NCI-H526 treated with DMSO at 0.1 percent for 48 hours (cell line): ENCODE measurements at places on chromosomes 3 and 15.

DNA sequence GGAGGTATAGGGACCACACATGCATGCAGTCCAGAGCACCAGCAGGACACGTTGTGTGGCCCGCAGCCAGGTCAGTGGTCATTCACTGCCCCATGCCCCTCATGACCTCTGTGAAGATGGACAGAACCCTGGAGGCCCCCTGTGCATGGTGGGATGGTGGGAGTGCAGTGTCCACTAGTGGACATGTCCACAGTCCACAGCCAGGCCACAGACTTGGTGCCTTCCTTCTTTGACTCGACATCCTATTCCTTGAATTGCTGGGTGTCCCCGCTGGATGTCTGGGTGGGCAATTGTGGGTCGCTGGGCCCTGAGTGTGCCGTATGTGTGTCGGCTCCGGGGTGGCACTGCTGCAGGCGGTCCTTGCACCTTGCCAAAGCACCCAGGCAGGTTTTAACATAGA lies 35.7 kb downstream of the KLF15 start:
- no peak for DNase-seq

DNA sequence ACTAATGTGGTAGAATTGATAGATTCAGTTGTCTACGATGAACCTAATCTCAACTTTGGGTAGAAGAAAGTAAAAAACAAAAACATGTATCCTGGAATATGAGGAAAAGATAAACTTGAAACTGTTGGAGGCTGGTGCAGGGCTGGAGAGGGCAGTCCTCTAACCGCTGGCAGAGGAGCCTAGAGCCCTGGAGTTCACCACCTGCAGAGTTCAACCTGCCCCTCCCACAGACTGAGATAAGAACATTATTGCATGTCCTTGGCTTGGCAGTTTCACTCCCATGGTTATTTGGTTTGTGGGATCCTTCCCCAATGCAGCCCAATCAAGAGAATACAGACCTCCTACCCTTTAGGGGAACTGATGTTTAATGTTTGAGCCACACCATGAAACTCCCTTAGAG lies 53.2 kb upstream of the GATM start:
- no peak for DNase-seq

- no peak for DNase-seq
Observed at GRCh38 chr3:50539356-50540286, 27.9 kb downstream of the C3orf18 start.

DNA sequence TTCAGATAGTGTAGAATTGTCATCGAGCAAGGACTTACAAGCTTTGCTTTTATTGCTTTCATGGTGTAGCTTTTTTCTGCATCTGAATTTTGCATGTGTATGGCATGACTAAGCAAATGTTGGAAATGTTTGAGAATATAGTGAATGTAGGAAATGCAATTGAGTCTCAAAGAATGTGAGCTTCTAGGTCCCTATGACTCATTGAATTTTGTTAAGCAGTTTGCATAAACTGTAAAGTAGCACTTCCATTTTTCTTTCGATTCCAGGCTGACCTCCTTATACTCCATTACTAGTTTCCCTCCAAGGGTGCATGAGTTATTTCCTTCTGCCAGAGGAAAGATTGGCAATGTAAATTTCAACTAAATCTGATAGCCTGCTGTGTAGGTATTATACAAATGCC lies 619.2 kb downstream of the DIPK2A start:
- DNase-seq: no peak

GRCh38 chr3:120101624-120102023 lies 7.4 kb upstream of the GSK3B start:
- no peak for DNase-seq

GRCh38 chr3:190568036-190568435 lies 54.2 kb downstream of the IL1RAP start:
- DNase-seq: no peak

GRCh38 chr15:100030586-100031229 lies 297.5 kb upstream of the LYSMD4 start:
- DNase-seq: no peak

DNA sequence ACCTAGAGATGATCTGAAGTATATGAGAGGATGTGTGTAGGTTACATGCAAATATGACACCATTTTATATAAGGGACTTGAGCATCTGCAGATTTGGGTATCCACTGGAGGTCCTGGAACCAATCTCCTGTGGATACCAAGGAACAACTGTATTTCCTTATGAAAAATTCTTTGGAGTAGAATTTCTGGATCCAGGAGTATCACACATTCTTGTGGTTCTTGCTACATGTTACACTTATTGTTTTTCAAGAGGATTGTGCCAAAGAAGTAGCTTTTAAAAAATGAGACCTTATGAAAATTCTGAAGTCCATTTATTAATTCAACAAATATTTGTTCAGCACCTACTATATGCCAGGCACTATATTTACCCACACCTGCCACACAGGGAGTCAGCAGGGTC lies 15.7 kb upstream of the TBC1D23 start:
- no peak for DNase-seq

- no peak for DNase-seq
Observed at GRCh38 chr15:66212563-66212921, 41.0 kb downstream of the MEGF11 start.
